ENCODE measurements at places on chromosomes 4 and X. TPM values are rescaled to one million over a fixed set of nuclear protein-coding genes. Genes with fewer than 3 reads are reported as not detected.

The NAP1L3 gene
- 2.8 TPM for total RNA-seq

The CPLX1 gene
- not detected for total RNA-seq

The MMRN1 gene
- total RNA-seq: 0.24 TPM

The ADAM29 gene
- total RNA-seq: not detected

The TMSB15B gene
- total RNA-seq: 25.2 TPM

The GAGE12F gene
- total RNA-seq: not detected

The ZMAT1 gene
- not detected for total RNA-seq

The CYP2U1 gene
- total RNA-seq: 6.9 TPM

The F9 gene
- total RNA-seq: not detected

The HTATSF1 gene
- total RNA-seq: 28.8 TPM

The AKAP17A gene
- total RNA-seq: 33.0 TPM

The CFP gene
- 0.56 TPM for total RNA-seq

The CNKSR2 gene
- total RNA-seq: 1.0 TPM

The TEX13D gene
- not detected for total RNA-seq

The NXF3 gene
- not detected for total RNA-seq

The STATH gene
- not detected for total RNA-seq

The RNF128 gene
- 1.6 TPM for total RNA-seq

The RHOXF1 gene
- not detected for total RNA-seq

The CENPU gene
- 9.0 TPM for total RNA-seq

The FAT4 gene
- 7.5 TPM for total RNA-seq

The ERVMER34-1 gene
- 0.13 TPM for total RNA-seq

The FGF13 gene
- total RNA-seq: 3.4 TPM

The MAGEA8 gene
- not detected for total RNA-seq

The ADGRL3 gene
- 27.1 TPM for total RNA-seq

The PGRMC2 gene
- 96.9 TPM for total RNA-seq

The MID1 gene
- total RNA-seq: 9.2 TPM

The LRAT gene
- 2.1 TPM for total RNA-seq

The POU3F4 gene
- total RNA-seq: not detected

The MAGEA2 gene
- not detected for total RNA-seq

The ZFYVE28 gene
- total RNA-seq: 8.0 TPM

The GPC3 gene
- 3.5 TPM for total RNA-seq

The TXK gene
- not detected for total RNA-seq

The PDE5A gene
- 158 TPM for total RNA-seq

Data from epithelial cell of alveolus of lung (primary cell).